ENCODE measurements at places on chromosomes 5 and 9.

DNA sequence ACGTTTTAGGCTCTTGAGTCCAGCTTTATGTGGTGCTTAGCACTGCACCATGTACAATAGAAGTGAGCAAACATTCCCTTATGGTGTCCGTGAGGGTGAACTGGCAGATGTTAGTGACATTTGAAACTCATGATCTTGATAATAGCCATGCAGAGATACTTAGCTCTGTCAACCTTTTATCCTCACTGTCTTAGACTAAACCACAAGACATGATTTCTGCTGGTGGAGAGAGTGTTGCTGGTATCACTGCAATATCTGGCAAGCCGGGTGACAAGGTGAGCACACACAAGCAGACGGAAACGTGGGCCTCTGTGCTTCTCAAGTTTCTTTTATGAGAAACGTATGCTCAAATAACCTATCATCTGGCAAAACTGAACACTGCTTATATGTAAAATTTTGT is 68.4 kb downstream of the CAST start:
- no peak for DNase-seq

DNA sequence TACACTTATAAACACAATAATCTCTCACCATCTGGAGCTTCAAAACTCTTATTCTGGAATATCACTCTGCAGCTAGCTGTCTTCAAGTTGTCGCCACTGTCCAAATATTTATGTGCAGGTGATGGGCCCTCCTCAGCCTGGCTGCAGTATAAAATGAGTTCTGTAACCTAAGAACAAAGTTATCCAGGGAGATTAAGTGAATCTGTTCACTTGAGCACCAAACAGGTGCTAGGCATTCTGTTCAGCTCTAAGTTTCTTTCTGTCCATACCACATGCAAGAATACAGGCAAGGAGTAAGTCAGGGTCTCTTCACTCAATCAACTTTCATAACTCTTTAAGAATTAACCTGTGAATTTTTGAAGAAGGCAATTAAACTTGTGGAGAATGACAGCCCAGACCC is 344.1 kb downstream of the PLK2 start:
- DNase-seq, result no peak

DNA sequence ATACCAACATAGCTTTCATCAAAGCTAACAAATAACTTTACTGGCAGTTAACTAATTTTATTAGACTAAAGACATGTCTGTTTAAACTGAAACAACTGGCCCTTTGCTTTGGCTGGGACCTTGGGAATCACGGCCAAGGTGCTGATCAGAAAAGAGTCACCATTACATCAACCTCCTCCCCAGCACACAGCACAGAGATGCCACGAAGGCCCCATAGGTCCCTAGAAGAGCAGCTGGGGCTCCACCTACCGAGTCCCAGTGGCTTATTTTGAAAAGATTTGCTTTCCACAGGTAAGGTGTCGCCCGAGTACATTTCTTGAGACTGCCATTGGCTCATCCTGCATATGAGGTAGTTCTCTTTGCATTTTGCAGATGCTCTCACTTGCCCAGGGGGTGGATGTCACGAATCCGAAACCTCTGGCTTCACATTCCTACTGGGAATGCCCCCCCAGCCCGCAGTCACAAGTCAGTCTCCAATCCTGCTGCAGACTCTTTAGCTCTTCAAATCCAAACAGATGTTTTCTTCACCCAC is 18.8 kb upstream of the HSD17B3 start:
- no peak for DNase-seq

DNA sequence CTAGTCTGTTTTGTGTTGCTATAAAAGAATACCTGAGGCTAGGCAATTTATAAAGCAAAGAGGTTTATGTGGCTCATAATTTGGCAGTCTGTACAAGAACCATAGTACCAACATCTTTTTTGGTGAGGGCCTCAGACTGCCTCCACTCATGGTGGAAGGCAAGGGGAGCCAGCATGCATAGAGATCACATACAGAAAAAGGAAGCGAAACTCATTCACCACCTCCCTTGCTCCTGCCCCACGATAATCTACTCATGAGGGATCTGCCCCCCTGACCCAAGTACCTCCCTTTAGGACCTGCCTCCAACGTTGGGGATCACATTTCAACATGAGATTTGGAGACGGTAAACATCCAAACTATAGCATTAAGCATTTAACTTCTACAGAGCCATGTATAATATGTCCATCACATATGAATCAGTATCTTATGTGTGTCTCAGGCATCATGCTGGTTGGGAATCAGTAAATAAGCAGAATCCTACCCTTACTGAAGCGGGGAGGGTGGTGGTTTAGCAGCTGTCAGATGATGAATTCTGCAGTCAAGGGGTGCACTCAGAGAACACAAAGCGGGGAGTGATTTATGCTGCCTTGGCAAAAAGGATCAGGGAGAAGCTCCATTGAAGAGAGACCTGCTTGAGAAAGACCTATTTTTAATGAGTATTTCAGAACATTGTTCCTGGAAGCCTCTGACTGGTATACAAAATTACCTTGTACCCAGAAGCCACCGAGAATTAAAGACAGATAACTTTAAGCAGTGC is 34.8 kb downstream of the HMGXB3 start:
- no peak for DNase-seq

DNA sequence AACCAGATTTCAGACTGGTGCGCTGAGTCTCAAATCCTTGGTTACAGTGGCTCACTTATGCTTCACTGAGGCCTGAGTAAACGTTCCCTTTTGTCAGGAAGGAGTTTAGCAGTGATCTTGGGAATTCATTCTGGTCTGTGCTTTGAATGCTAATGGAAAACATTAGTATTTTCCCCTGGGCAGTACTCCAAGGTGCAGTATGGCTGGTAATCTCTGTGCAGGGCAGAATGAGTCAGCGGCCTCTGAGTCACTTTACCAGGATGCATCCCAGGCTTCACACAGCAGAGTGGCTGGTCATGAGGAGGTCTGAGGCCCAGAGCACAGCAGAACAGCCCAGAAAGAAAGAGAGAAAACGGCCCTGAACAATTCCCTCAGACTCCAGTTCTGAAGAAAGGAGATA is 54.0 kb downstream of the PCA3 start:
- no peak for DNase-seq

- no peak for DNase-seq
These were observed 12.0 kb upstream of the B4GALT1 start for GRCh38 chr9:33178972-33179697.

- no peak for DNase-seq
These were observed 729.4 kb downstream of the MTRR start for GRCh38 chr5:8598356-8598755.

DNA sequence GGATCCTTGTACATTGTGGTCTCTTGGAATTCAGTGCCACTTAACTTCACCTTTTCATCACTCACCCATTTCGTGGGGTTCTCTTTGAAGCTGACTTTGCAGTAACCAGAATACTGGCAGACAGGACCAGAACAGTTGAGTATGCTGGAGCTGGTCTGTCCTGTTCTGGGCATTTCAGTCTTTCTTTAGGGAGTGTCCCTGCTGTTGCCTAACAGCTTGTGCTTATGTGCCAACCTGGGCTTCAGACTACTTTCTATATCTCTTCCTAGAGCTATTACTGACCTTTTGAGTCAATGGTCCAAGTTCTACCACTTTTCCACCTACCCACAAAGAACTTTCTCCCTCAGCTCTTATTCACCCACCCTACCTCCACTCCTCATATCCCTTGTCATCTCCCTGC is 10.0 kb upstream of the INSL6 start:
- no peak for DNase-seq

DNA sequence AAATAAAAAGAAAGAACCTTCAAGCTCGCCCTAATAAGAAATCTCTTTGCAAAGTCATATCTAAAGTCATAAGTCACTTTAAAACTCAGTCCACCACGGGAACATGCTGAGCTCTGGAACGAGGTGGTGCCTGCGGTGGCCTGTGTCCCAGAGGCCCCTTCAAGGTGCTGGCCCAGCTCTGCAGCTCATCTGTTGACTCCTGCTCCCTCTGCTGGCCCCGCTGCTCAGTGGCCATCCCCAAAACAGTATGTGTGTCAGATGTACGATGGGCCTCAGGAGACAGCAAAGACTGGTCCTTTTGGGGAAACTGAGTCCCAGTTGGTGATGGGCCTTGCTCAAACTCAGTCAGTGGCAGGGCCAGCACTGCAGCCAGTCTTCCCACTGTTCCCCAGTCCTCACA is 22.8 kb upstream of the FOXB2 start:
- no peak for DNase-seq

GRCh38 chr9:129648092-129648763 is 6.3 kb upstream of the ASB6 start:
- DNase-seq, result no peak

GRCh38 chr5:36692791-36693763 is 86.7 kb downstream of the SLC1A3 start:
- no peak for DNase-seq

- no peak for DNase-seq
These were observed 500.2 kb upstream of the NUDT12 start for GRCh38 chr5:104062621-104063377.

GRCh38 chr9:94613003-94613402 is 19.4 kb upstream of the FBP2 start:
- DNase-seq, result no peak

GRCh38 chr5:431001-431710 is 11.8 kb upstream of the EXOC3 start:
- DNase-seq, result no peak

DNA sequence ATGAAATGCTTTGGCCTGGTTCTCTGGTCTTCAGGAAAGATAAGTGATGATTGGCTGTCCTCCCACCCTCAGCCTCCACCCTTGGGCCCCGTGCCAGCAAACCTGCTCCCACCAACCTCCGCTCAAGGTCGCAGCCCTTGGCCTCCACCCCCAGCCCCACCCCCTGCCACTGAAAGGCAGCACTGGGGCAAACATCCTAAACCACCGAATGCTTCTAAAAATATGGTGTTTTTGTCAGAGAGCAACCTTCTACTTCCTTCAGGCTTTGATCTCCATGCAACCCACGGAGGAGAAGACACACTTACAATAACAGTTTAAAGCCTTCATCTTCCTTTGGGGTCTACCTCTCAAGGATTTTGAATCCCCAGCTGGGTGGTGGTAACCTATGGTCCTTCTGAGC is 24.0 kb upstream of the TCF7 start:
- DNase-seq, result no peak

DNA sequence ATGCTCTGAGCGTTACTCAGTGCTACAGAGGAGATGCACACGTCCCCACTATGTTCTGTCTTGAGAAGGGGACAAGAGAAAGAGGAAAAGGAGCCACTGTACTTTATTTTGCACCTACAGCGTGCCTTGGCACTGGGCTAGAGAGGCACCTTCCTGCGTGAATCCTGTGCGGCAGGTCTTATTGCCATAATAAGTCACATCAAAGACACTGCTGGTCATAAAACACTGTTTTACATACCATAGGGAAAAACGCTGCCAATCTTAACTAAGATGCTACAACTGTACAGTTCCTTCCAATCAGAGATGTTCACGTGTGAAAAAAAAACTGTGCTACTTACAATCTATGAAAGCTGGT is 48.1 kb downstream of the NEURL1B start:
- DNase-seq, result no peak

DNA sequence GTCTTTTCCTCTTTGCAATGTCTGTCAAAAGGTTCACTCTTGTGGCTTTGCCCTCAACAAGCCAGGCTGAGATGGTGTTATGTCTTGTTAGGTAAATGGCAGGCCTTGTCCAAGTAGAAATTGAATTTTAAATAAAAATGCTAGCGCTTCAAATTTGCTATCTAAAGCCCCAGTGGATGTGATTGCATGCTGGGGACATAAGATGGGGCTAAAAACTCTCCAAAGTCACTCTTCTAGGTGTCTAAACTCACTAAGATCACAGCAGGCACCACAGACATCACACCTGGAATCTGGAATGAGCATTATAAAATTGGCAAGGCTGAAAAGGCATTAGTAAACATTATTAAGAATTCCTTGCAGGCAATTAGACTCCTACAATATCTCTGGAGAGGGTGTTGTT is 262.7 kb upstream of the CLINT1 start:
- DNase-seq, result no peak

- no peak for DNase-seq
These were observed 419.5 kb upstream of the ACTBL2 start for GRCh38 chr5:57902095-57902494.

DNA sequence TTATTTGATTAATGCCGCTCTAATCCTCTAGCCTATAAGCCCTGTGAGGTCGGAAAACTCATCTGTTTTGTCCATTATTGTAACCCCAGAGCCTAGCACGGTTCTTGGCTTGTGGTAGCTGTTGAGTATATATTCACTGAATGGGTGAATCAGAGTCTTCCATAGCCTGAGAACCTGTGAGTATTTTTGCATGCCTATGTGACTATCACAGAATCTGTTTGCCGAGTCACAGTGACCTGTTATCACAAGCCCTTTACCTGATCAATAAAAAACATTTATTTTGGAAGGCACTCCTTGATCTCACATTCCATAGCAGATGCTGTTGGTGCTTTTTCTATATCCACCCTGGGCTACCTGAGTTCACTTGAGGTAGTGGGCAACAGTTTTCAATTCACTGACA is 125.0 kb upstream of the STC2 start:
- no peak for DNase-seq

DNA sequence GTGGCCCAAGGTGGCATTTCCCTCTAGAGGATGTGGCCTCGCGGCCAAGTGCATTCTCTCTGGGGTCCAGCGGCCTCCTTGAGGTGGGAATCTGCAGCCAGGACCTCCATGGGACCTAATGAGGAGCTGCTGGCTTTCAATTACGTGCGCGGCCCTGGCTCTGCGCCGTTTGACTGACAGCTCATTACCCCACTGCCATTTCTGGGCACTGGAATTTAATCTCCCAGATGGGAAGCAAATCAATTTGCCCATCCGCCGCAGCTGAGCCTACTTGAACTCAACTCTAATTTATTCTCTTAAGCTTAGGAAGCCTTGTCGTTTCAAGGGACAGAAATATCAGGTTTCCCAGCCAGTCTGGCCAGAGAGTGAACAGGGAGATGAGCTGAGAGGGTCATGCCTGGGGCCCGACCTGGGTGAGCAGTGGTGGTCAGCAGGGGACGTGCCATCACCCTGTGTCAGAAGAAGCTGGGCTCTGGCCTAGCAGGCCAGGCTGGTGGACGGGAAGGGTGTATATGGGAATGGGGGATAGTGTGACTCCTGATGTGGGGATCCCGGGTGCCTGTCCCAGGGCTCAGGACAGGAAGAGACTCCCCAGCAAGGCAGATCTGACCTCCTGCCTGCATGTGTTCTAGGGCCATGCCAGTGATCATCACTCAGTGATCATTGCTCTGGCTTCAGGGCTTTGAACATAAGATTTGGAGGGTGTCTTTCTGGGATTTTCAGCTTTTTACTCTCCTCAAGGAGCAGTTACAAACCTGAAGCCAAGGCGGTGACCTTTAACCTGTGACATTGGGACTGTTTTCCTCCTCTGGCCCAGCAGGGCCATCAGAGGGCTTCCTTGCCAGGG is 69.7 kb downstream of the MACROH2A1 start:
- no peak for DNase-seq

- DNase-seq, result no peak
These were observed 28.1 kb downstream of the IL33 start for GRCh38 chr9:6243746-6244145.

DNA sequence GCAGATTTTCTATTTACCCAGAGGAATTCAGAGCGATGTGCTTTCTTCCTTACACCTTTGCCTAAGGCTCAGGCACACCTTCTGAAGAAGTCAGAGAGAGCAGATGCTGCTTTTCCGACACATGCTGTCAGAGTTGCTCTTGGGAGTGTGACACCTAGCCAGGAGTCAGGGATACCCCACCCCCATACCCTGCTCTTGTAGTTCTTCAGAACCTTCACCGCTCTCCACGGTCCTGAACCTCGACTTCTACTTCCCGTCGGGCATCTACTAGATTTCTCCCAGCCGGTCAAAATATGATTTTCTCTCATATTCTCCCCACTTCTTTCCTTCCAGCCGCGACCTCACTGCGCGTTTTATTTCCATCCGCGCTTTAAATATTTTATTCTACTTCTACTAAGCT is 1.7 kb downstream of the GRIN3A start:
- no peak for DNase-seq

GRCh38 chr9:122036408-122036807 is 56.7 kb downstream of the TTLL11 start:
- DNase-seq, result no peak

All from T-helper 17 cell (primary cell).